ENCODE measurements at places on chromosomes 2 and 18.

GRCh38 chr18:21963336-21963735 lies 206.1 kb upstream of the GATA6 start:
- DNase-seq: no peak

DNA sequence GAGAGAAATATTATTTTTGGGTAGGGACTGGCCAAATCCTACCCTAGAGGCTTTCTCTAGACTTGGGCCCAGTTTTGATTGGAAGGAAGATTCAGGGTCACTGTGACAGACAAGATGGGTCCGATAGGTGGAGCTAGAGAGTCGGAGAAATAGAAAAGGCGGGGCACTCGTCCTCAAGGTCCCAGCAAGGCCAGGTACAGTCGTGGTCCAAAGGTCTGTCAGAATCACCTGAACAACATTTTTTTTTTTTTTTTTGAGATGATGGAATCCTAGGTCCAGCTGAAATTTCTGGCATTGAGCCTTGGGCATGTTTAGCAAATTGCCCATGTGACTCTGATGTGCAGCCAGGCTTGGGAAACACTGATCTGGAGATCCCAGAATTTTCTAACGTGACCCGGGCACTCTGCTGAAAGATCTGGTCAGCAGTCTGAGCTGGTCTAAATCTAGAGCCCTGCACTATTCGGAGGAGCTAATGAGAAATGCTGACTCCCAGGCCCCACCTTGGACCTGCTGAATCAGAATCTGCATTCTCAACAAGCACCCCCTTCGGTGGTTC lies 23.0 kb upstream of the NTSR2 start:
- DNase-seq: peak; percentile 66

DNA sequence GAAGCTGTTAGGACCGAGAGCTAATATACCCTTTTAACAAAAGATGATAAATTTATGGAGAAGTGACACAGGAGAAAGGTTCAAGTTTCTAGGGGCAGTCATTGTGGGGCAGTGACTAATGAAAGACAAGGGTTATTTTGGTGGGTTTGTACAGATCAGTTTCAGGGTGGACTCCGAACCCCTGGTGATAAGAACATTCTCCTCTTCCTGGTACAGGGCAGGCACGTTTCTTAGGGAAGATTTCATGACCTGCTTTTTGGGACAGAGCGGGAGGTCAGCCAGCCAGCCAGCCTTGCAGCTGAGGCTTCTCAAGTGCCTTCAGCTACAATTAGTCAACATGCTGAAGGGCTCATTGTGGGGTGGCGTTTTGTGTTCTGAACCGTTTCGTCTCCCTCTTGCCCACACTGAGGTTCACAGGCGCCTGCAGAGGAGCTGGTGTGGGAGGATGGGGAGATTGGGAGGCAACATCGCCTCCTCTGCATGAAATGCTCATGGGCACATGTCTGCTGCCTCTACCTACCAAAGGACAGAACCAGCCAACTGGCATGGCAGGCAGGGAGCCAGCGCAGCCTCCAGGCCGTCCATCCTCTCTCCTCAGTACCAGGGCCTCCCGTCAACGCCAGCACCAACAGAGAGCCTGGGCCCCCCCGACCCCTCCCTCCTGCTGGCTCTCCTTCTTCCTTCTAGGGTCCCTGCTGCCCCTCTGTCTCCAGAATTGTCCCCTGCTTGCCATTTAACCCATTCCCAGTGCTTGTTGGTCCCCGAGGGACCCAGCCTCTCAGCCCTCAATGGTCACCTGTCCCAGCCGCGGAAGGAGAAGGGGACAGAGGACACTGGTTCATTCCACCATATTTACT lies 9.6 kb downstream of the CHMP1B start:
- no peak for DNase-seq

DNA sequence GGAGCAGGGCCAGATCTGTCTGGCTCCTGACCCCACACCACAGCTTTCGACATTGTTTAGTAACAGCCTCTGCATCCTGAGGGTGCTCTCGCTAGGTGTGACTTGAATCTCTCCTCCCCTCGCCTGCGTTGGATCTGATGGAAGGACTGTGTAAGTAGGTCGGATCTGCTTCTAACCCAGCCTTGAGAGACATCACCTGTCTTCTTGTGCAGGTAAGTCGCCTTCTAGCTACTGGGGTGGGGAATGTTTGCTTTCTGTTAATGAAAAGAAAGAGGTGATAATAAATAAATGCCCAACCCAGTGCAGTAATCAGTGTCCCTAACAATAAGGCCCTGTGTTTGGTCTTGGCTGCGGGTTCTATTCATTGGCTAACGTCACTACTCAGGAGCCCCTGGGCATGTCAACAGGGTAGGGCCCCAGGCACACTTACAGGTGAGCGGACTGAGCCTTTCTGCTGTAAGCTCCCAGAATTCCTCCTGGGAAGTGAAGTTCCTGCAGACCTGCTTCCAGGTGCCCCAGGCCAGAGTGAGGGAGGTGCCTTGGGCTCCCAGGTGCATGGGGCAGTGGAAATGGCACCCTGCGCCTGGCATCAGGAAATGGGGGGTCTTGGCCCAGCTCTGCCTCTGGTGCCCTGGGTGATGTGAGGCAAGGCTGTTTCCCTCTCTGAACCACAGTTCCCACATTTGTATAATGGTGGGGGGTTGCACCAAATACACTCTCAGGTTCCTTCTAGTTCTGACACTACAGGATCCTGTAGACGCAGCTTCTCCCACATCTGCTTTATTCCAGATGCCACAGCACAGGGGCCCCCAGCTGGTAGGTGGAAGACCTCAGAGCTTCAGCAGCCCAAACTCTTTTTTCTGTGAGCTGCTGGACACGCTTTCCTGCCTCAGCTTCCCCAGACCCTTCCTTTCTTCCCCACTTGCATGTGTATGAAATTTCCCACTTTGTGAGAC lies 11.2 kb upstream of the FOSL2 start:
- DNase-seq: no peak

DNA sequence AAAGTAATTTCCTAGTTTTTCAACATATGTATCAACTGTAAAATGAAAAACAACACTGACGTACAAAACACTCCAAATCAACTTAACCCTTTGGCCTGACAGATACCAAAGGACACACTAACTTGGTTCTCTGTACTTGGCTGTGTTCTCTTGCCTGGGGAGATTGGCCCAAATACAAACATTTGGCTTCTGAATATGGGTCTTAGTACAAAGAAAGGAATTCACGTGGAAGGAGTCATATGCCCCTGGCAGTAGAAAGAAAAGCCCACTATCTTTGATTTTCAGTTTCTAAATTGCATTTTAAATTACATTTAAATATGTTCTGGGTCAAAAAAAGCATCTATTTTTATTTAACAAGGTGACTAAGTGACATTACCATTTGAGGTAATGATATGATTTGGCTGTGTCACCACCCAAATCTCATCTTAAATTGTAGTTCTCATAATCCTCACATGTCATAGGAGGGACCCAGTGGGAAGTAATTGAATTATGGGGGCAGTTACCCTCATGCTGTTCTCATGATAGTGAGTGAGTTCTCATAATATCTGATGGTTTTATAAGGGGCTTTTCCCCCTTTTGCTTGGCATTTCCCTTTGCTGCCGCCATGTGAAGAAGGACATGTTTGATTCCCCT lies 153.6 kb upstream of the CCDC195 start:
- peak; percentile 90 for DNase-seq

- no peak for DNase-seq
Observed at GRCh38 chr2:134690629-134691215, 28.1 kb downstream of the TMEM163 start.

GRCh38 chr2:88416016-88416663 lies 36.4 kb downstream of the FOXI3 start:
- no peak for DNase-seq

- peak; percentile 13 for DNase-seq
Observed at GRCh38 chr2:69742322-69742952, 503 bp downstream of the ANXA4 start.

DNA sequence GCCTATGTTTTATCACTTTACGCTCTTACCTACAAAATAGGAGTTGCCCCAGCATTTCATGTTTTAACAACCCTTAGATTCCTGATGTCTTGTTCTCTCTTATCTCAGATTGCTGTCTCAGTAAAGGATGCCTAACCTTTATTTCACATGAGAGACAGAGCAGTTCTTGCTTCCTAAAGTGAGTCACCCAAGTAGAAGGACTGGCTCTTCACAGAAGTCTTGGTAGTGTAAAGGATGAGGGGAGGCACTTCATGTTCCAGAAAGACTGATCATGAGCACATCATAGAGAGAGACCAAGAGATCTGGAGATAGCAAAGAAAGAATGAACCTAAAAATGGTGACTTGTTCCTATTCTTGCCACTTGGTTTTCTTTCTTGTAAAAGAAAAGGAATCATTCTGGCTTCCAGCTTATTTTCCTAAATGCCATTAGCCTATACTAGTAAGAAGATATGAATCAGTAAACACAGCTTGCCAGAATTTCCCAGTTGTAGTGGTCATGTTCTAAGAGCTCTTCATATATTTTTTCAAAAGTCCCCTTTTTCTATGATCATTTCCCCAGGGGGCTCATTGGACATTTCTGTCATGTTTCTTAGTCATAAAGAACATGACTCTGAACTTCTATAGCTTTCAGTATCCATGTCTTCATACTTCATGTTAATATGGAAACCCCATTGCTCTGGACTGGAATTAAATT lies 54.9 kb downstream of the MAPRE2 start:
- DNase-seq: peak; percentile 39

All from fibroblast of skin of back (primary cell).